ENCODE measurements at places on chromosomes 13 and 19.

- no peak for DNase-seq
These were observed 120.4 kb downstream of the ENOX1 start for GRCh38 chr13:43666403-43666802.

DNA sequence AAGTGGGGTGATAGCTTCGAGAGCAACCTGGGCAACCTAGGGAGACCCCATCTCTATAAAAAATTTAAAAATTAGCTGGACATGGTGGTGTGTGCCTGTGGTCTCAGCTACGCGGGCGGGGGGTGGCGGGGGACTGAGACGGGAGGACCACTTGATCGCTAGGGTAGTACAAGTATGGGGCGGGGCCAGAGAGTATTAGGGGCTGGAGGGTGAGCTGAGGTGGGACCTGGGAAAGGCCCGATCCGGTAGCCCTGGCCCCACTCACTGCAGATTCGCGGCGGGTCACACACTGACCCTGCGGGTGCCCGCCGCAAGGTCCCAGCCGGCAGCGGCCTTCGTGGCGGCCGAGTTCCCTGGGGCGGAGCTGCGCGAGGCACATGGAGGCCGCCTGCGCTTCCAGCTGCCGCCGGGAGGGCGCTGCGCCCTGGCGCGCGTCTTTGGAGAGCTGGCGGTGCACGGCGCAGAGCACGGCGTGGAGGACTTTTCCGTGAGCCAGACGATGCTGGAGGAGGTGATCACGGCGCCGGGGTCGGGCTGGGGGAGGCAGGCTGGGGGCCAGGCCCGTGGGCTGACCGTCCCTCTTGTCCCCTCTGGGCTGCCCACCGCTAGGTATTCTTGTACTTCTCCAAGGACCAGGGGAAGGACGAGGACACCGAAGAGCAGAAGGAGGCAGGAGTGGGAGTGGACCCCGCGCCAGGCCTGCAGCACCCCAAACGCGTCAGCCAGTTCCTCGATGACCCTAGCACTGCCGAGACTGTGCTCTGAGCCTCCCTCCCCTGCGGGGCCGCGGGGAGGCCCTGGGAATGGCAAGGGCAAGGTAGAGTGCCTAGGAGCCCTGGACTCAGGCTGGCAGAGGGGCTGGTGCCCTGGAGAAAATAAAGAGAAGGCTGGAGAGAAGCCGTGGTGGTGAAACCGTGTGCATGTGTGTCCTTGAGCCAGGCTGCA, 2.0 kb upstream of the ARHGAP45 start:
- peak; percentile 94 for DNase-seq

DNA sequence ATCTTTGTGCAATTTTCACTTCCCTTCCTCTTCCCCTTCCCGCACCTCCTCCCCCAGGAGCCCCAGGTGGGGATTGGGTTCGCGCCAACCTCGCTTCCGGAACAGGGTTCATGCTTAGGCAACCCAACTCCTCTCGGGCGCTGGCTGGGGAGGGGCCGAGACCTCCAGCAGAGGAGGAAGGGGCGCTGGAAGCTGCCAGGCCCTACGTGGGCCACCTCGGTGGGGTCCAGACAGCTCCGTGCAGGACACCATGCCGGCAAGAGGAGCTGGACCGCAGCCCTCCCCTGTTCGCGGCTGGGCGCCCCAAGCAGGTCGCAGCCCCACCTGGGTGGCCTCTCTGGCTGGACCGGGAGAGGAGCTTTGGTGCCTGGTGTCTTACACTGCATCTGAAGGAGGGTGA, 91.1 kb downstream of the SPACA7 start:
- DNase-seq: peak; percentile 58

DNA sequence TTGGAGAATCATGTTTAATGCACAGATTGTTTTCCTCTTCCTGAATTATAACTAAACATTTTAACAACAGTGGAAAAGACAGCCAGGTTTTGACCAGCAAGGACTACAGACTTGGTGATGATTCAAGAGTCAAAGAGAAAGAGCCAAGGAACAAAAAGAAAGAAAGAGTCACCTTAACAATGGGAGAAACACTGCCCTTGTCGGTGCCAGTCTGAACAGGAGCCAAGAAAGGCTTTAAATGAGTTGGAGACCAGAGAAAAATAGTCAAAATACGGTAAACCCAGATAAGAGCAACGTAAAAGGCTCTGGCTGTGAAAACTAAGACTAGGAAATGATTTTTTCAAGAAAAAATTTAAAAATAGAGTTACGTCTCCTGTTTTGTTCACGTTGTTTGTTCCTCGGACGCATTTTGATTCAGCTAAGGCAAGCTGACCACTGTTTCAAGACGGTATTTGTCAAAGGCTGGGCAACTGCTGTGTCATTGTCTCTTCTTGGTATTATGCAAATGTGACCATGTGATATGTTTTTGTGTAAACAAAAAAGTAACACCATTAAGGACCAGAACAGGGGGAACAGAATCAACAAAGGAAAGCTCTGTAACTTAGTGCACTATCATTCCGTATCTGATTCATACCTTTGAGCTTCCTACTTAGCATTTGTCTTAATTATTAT, 634.5 kb downstream of the LIG4 start:
- no peak for DNase-seq

GRCh38 chr19:45809643-45810159, 5.4 kb downstream of the RSPH6A start:
- no peak for DNase-seq

- no peak for DNase-seq
These were observed 54.5 kb downstream of the RAB20 start for GRCh38 chr13:110506859-110507566.

All from spleen (tissue), 13 donors.